Esophagus squamous epithelium (tissue), 5 donors: ENCODE measurements at places on chromosomes 2 and 18. TPM values are rescaled to one million over a fixed set of nuclear protein-coding genes. Genes with fewer than 3 reads are reported as not detected.

LRRC30 gene
- not detected for total RNA-seq

- H3K36me3 ChIP-seq, result no peaks in the 10 kb centered on the region
- H3K4me1 ChIP-seq, result peaks cover 21% of the 10 kb centered on the region
- no peak overlapping the region for H3K4me3 ChIP-seq
- no peak for DNase-seq
Observed at GRCh38 chr2:69755862-69756467, 14.0 kb downstream of the ANXA4 start.

DNA sequence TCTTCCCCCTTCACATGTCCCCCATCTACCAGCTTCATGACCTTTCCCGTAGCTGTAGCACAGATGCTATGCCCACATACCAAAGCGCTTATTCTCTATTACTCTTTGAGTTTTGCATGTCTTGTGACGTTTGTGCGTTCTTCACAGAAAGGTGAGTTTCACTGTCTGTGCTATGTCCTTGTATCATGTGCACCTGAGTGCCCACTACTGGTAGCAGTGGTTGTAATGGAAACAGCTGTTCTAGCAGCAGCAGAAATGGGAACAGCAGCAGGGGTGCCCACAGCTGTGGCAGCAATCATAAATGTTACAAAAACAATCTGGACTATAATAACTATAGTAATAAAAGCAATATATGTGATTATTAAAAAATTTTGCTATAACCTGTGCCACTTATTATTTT lies 127.1 kb downstream of the STK39 start:
- no peaks in the 10 kb centered on the region for H3K36me3 ChIP-seq
- no peak overlapping the region for H3K27ac ChIP-seq
- DNase-seq, result no peak
- no peak overlapping the region for H3K4me3 ChIP-seq
- H3K4me1 ChIP-seq, result no peaks in the 10 kb centered on the region

- DNase-seq, result no peak
- H3K4me1 ChIP-seq, result peaks cover 7% of the 10 kb centered on the region
- peaks cover 5% of the 10 kb centered on the region for H3K36me3 ChIP-seq
- no peak overlapping the region for H3K4me3 ChIP-seq
- no peaks in the 10 kb centered on the region for H3K27me3 ChIP-seq
Observed at GRCh38 chr2:24702800-24703199, 90.4 kb downstream of the PTRHD1 start.

- peaks cover 9% of the 10 kb centered on the region for H3K4me1 ChIP-seq
- no peaks in the 10 kb centered on the region for H3K27me3 ChIP-seq
- no peak overlapping the region for H3K4me3 ChIP-seq
Observed at GRCh38 chr2:217695033-217695520, 307.7 kb downstream of the TNS1 start.

PKDCC gene
- total RNA-seq, result 16.8 TPM

OSR1 gene
- 1.8 TPM for total RNA-seq

GRCh38 chr18:53657257-53657656 lies 567.2 kb downstream of the MBD2 start:
- H3K27me3 ChIP-seq, result no peaks in the 10 kb centered on the region
- H3K4me1 ChIP-seq, result no peaks in the 10 kb centered on the region
- H3K27ac ChIP-seq, result no peak overlapping the region
- DNase-seq, result no peak

DNA sequence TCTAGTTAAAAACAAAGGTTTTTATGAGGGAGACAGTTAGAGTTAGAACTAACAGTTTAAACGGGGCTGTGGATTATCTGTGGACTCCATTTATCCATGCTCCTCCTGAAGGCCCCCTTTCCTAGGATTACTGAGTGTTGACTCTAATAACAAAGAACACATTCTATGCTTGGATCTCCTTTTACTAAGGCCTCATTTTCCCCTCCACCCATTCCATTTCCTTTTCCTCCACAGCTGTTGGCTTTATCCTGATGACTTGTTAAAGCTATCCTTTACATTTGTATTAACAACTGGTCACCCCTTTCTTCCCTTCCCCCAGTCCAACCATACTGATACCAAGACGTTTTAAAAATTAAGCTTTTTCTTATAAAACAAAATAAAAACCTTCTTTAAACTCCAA lies 220.6 kb downstream of the SRBD1 start:
- no peaks in the 10 kb centered on the region for H3K4me1 ChIP-seq
- H3K4me3 ChIP-seq, result no peak overlapping the region
- no peak overlapping the region for H3K27ac ChIP-seq
- H3K27me3 ChIP-seq, result no peaks in the 10 kb centered on the region

GRCh38 chr2:65046633-65047407 lies 9.4 kb upstream of the CEP68 start:
- no peak overlapping the region for H3K4me3 ChIP-seq
- H3K27ac ChIP-seq, result no peak overlapping the region
- no peaks in the 10 kb centered on the region for H3K27me3 ChIP-seq
- H3K36me3 ChIP-seq, result peaks cover 10% of the 10 kb centered on the region
- DNase-seq, result no peak
- no peaks in the 10 kb centered on the region for H3K4me1 ChIP-seq

REG3G gene
- total RNA-seq, result not detected

GRCh38 chr2:98175811-98176210 lies 88.8 kb downstream of the VWA3B start:
- no peak for DNase-seq
- H3K27ac ChIP-seq, result no peak overlapping the region
- H3K36me3 ChIP-seq, result no peaks in the 10 kb centered on the region
- H3K27me3 ChIP-seq, result no peaks in the 10 kb centered on the region
- H3K4me1 ChIP-seq, result no peaks in the 10 kb centered on the region
- H3K4me3 ChIP-seq, result no peak overlapping the region

GRCh38 chr2:65355186-65355831 lies 77.1 kb downstream of the SPRED2 start:
- no peaks in the 10 kb centered on the region for H3K27me3 ChIP-seq
- H3K4me3 ChIP-seq, result no peak overlapping the region
- no peaks in the 10 kb centered on the region for H3K4me1 ChIP-seq
- no peak for DNase-seq
- H3K27ac ChIP-seq, result no peak overlapping the region

DNA sequence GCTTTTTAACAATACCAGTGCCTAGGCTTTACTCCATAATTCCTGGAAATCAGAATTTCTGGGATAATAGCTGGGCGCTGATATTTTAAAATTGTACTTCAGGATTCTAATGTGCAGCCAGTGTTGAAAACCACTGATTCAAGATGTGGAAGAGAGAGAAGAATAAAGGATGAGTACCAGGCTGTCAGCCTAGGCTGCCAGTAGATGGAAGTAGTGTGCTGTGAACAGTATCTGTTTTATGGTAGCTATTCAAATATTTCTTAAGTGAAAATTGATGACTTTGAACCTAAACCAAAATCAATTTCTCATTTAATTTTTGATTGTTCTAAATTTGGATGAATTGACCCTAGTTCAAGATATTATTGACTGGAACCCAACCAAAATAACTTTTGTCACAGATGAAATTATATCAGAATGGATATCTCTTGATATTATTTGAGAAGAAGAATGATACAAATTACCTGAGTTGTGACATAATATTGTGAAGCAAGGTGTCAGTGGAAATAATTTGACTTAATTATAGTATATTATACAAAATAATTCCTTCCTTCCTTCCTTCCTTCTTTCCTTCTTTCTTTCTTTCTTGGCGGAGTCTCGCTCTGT lies 88.0 kb downstream of the COMMD1 start:
- H3K27me3 ChIP-seq, result no peaks in the 10 kb centered on the region
- peaks cover under 1% of the 10 kb centered on the region for H3K4me1 ChIP-seq
- H3K4me3 ChIP-seq, result no peak overlapping the region
- no peak for DNase-seq
- no peaks in the 10 kb centered on the region for H3K36me3 ChIP-seq

DNA sequence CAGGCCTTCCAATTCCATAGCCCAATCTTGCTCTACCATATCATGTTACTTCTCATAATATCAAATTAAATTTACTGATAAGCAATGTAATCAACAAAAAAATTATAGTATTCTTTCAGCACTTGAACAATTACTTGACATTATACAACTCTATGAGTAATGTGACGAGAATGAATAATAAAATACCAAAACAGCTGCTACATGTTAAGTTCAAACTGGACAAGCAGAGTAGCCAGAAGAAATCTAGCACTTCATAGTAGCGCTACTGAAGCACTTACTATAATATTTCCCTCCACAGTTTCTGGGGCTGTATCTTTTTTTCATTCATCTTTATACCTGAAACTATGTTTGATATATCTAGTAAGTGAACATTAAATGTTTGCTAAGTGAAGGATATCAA lies 14.9 kb downstream of the PPP3R1 start:
- no peak overlapping the region for H3K27ac ChIP-seq
- DNase-seq, result no peak
- H3K4me1 ChIP-seq, result peaks cover 97% of the 10 kb centered on the region

DNA sequence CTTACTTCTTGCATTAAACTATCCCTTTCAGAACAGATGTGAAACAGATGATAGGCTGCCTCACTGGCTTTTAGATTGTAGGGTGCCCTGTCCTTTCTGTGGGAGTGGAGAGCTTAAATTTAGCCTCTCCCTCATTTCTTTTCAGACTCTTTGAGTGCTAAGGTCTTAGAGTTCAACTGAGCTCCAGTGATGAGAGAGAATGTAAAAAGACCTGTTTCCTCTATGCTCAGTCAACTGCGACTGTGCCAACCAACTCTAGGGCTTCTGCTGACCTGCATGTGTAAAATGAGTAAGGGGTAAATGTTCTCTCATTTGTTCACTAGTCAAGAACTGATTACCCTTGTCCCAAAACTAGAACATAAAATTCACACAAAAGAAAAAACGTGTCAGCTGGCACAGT lies 104.8 kb upstream of the TGFA start:
- peaks cover 41% of the 10 kb centered on the region for H3K27me3 ChIP-seq
- no peak overlapping the region for H3K4me3 ChIP-seq
- no peaks in the 10 kb centered on the region for H3K4me1 ChIP-seq
- no peaks in the 10 kb centered on the region for H3K36me3 ChIP-seq
- no peak overlapping the region for H3K27ac ChIP-seq

DNA sequence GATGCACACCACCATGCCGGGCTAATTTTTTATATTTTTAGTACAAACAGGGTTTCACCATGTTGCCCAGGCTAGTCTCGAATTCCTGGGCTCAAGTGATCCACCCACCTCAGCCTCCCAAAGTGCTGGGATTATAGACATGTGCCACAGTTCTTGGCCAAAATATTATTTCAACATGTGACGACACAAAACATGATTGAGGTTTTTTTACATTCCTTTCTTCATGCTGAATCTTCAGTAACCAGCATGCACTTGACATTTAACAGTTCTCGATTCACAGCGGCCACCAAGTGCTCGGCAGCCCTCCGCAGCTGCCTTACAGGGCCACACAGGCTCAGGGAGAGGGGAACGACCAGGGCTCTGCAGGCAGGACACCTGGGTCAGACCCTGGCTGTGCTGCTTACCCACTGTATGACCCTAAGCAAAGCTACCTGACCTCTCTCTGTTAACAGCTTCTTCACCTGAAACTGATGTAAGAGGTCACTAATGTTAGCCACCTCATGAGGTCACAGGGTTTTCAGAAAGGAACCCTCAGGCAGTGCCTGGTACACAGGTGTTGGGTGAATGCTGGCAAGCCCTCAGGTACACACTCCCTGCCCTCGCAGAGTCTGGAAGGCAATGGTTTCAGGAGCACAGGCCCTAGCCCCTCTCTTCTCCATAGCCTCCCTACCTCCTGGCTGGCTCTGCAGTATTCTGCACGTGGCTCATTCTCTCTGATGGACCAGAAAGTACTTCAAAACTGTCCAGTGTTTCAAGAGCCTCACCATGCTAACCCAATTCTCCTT lies 25.7 kb downstream of the TUBB6 start:
- DNase-seq, result no peak
- H3K4me3 ChIP-seq, result no peak overlapping the region
- no peaks in the 10 kb centered on the region for H3K4me1 ChIP-seq
- no peaks in the 10 kb centered on the region for H3K36me3 ChIP-seq

ASXL3 gene
- 0.18 TPM for total RNA-seq
